ENCODE measurements at places on chromosomes 3 and 15.

- DNase-seq = no peak
These were observed 9.0 kb downstream of the IGDCC4 start for GRCh38 chr15:65413760-65414144.

GRCh38 chr3:188389711-188390342 is 235.9 kb downstream of the LPP start:
- DNase-seq = no peak

- peak; percentile 72 for DNase-seq
These were observed 3.3 kb upstream of the RAB8B start for GRCh38 chr15:63186065-63186464.

- DNase-seq = no peak
These were observed 206.6 kb downstream of the MECOM start for GRCh38 chr3:169456900-169457299.

GRCh38 chr3:64048631-64049061 is 25.4 kb upstream of the PSMD6 start:
- peak; percentile 23 for DNase-seq

DNA sequence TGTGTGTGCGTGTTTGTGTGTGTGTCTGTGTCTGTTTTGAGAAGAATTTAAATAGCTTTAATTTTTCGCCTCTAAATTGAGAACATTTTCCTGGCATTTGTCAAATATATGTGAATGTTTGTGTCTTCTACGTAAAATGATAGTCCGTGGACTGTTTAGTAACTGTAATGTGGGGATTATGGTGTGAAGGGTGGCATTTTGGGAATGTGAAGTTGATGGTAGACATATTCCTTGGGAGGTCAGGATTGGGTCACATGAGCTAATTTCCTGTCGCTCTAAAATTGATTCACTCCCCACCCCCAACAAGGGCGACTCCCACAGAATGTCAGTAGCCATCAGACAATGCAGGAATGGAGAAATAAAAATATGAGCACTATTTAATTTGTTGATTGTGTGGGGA is 107.3 kb downstream of the ITPR1 start:
- no peak for DNase-seq

DNA sequence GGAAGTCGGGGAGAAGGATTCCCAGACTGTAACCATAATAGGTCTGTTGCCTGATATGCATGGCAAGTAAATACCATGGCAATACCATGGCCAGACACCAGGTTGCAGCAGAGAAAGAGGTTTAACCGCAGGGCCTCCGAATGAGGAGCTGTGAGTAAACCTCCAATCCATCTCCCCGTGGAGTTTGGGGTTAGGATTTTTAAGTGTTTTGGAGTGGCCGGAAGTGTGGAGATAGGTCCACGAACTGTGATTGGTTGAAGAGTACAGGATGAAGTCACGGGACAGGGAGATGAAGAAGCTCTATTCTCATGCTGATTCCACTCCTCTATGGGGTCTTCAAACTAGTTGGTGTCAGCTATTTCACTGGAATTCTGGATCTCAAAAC is 127.9 kb downstream of the ST8SIA2 start:
- DNase-seq = peak; percentile 71

DNA sequence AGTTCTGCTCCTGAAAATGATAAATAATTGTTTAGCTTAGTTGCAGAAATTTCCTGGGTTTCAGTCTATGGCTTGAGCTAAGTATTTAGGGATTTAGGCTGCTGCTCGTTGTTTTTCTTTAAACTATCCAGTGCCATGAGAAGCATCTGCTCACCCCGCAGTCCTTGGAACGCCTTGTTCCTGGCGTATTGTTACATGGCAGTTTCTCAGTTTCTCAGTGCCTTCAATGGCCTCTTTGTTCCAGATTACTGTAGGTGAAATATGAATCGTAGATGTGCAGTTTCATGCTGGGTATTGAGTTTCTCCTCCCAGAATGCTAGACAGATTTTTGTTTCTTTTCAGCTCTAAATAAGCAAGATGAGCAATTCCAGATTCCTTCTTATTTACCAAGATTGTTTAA is 269.5 kb upstream of the GBE1 start:
- DNase-seq = no peak

- DNase-seq = no peak
These were observed 2.2 kb upstream of the ISLR2 start for GRCh38 chr15:74127954-74128784.

DNA sequence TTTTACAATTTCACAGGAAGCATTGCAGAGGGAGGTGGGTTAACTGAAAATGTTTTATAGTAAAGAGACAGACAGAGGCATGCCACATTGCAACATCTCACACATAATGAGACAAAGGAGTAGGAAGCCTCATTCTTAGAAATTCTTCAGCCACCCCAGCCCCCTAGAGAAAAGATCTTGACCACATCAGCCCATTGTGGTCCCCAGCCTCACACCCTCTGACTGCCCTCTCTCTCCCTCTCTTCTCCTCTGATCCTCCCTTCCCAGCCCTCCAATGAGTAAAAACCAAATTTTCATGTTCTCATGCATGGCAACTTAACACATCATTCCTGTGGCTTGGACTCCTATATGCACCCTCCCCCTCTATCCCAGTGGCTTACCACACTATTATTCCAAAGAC is 174.1 kb downstream of the UACA start:
- DNase-seq = peak; percentile 66

- DNase-seq = peak; percentile 34
These were observed 37.3 kb upstream of the LEKR1 start for GRCh38 chr3:156788846-156789245.

DNA sequence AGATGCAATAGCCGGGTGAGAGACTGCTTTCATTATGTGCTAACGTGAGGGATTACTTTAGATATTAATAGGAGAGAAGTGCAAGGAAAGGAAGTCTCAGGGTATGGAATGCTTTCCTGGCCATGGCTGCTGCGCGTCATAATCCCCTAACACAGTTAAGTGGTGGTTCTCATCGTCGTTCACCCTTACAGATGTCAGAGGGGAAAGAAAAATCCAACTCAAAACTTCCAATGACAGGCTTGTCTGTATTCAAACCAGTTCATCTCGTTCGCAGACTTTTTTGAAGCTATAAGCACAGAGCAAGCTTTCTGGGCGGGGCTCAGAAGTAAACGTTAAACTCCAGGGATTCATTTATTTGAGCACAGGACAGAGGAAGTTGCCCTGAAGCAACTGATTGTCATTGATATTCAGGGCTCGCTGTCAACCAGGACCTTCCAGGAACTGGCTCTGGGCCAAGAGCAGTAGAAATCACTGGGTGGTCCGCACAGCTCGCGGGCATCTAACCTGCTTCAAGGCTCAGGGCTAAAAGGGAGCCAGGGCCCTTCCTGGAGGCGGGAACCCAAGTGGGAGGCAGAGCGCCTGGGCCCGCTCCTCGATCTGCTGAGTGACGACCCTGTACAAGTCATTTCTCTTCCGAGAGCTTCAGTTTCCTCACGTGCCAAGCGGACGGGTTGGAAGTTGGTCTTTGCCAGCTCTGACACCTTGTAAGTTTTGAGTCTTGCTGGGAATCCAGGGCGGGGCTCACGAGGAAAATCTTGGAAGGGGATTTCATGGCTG is 1.1 kb upstream of the LPP start:
- DNase-seq = peak; percentile 57

- DNase-seq = peak; percentile 33
These were observed 15.7 kb upstream of the LRRC58 start for GRCh38 chr3:120364821-120365220.

DNA sequence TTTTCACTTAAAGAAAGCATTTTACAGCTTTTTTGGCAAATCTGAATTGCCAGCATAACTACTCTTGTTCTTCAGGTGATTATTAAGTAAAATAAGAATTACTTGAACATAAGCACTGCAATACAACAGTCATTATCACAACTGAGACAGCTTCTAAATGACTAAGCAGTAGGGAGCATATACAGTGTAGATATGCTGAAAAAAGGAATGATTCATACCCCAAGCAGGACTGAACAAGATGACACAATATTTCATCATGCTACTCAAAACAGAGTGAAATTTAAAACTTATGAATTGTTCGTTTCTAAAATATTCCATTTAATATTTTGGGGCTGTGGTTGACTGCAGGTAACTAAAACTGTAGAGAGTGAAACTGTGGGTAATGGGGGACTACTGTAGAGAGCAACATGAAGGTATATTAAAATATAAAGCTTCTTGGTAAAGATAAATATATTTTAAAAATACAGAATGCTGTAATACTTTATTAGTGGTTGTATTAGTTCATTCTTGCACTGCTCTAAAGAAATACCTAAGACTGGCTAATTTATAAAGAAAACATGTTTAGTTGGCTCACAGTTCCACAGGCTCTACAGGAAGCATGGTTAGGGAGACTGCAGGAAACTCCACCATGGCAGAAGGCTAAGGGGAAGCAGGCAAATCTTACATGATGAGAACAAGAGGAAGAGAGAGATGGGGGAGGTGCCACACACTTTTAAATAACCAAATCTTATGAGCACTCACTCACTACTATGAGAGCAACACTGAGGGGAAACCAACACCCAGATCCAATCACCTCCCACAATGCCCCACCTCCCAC is 84.8 kb downstream of the DCLK3 start:
- peak; percentile 87 for DNase-seq

- no peak for DNase-seq
These were observed 172.0 kb upstream of the CD96 start for GRCh38 chr3:111369958-111370357.

- DNase-seq = no peak
These were observed 515.2 kb downstream of the NTRK3 start for GRCh38 chr15:87741350-87741749.

- DNase-seq = no peak
These were observed 12.9 kb upstream of the TXNRD3 start for GRCh38 chr3:126667631-126668449.

DNA sequence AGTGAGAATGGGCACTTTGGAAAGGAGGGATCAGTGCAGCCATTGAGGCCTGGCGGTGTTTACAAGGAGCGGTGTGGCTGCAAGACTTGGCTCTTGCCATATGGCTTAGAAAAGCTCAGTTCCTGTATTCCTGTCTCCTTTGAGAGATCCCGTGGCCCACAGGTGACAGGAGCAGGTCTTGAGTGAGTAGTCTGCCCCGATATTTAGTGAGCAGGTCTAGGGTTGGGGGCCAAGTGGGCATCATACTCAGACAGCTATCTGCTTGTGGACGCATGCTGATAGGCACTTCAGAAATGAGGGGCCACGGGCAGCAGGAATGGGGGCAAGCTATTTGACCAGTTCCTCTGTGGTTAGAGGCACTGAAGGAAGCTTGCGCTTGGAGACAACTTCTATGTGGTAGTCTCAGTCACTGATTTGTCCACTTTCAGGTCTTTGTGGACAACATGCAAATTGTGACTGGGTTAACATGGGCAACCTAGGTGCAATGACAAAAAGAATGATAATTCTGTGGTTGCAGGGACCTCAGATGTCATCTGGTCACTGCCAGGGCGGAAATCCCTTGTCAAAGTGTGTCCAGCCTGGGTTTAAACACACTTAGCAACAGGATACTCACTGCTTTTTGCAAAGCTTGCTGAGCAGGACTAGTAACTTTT is 1.1 kb downstream of the TMED3 start:
- DNase-seq = no peak

DNA sequence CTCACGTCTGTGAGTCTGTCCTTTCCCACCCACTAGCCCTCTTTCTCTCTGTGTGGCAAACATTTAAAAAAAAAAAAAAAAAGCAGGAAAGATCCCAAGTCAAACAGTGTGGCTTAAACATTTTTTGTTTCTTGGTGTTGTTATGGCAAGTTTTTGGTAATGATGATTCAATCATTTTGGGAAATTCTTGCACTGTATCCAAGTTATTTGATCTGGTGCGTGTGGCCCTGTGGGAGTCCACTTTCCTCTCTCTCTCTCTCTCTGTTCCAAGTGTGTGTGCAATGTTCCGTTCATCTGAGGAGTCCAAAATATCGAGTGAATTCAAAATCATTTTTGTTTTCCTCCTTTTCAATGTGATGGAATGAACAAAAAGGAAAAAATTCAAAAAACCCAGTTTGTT is 97.7 kb downstream of the GAP43 start:
- no peak for DNase-seq

GRCh38 chr3:177282119-177282655 is 84.9 kb upstream of the TBL1XR1 start:
- no peak for DNase-seq

GRCh38 chr3:180246688-180247195 is 210.0 kb upstream of the PEX5L start:
- no peak for DNase-seq

GRCh38 chr3:24069045-24069444 is 124.0 kb downstream of the NR1D2 start:
- DNase-seq = peak; percentile 18

DNA sequence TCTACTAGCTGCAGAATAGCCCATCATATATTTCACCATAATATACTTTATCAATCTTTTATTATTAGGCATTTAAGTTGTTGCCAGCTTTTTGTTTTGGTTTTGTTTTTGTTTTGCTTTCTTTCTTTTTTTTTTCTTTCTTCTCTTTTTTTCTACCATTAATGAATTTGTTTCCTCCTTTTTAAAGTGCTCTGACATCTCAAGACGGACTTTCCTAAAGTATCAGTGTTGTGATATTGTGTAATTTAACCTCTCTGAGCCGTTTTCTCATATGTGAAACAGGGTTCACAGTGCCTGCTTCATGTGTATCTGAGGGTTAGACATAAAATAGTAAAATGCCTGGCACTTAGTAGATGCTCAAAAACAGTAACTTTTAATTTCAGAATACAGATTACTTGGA is 109.5 kb upstream of the IL12A start:
- no peak for DNase-seq

- no peak for DNase-seq
These were observed 64.5 kb downstream of the CDAN1 start for GRCh38 chr15:42672444-42672843.

- peak; percentile 68 for DNase-seq
These were observed 235.8 kb upstream of the TMCO5A start for GRCh38 chr15:37698679-37699078.

DNA sequence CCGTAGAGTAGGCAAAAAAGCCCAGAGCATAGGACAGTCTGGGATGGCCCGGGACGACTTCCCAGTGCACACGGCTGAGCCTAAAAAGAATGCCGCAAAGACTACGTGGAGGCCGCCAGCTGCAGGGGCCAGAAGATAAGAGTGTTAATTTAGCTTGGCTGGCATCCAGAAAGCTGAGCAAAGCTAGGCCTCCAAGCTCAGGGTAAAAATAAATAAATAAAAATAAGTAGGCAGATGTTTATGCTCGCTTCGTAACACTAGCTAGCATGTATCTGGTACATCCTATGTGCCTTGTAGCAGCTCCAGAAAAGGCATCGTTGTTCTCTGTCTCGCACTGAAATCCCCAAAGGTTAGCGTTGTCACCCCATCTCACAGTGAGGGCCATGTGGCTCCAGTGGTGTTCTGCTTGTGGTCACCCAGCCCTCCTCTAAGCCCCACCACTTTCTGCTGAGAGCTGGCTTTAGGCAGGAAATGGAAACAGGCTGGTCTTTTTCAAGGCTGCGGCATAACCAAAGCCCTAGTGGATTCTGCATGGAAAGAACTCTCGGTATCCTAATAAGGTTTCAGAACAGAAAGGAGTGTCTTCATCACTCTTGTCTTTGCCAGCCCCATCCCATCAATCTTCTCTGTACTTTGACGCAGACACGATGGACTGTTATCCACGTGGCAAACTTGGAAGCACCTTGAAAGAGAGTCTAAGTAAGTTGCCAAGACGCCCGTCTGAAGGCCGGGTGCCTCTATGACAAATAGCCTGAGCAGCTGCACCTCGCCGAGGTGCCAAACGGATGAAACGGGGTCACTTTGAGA is 58.1 kb upstream of the MEF2A start:
- DNase-seq = no peak

GRCh38 chr15:101262551-101262950 is 10.7 kb upstream of the CHSY1 start:
- DNase-seq = no peak

- DNase-seq = no peak
These were observed 14.1 kb upstream of the CTXND1 start for GRCh38 chr15:80266113-80266512.
